Suppressor macrophage treated with lipopolysaccharide for 1 hour (primary cell): ENCODE measurements at places on chromosomes 6 and 20.

GRCh38 chr6:43951063-43951755, 176.0 kb downstream of the MRPL14 start:
- peak; percentile 59 for DNase-seq

GRCh38 chr6:27752038-27752885, 159.9 kb downstream of the OR2B2 start:
- peak; percentile 78 for DNase-seq

DNA sequence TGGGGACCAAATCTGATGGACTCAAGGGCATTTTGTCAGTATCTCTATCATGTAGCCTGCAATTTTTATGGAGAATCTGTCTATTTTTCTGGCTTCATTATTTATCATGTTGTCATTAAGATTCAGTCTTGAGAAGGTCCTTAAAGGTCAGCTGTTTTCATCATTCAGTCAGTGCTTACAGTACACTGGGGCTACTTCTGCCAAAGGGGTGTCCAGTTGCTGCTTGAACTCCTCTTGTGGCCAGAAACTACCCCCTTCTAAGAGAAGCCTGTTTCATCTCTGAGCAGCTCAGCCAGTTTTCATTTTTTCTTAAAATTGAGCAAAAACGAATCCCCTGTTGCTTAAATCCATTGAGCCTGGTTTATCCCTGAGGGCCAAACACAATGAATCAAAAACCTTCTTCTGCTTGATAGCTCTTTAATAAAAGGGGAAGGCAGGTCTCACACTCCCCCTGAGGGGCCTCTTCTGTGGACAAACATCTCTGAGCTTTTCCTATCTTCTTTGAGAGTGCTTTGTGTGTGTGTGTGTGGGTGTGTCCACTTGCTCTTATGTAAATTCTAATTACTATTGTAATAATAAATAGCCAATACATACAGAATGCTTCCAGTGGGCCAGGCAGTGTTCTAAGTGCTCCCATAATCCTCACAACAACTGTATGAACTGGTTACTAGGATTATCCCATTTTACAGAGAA, 172.2 kb downstream of the PLCB1 start:
- DNase-seq = no peak

DNA sequence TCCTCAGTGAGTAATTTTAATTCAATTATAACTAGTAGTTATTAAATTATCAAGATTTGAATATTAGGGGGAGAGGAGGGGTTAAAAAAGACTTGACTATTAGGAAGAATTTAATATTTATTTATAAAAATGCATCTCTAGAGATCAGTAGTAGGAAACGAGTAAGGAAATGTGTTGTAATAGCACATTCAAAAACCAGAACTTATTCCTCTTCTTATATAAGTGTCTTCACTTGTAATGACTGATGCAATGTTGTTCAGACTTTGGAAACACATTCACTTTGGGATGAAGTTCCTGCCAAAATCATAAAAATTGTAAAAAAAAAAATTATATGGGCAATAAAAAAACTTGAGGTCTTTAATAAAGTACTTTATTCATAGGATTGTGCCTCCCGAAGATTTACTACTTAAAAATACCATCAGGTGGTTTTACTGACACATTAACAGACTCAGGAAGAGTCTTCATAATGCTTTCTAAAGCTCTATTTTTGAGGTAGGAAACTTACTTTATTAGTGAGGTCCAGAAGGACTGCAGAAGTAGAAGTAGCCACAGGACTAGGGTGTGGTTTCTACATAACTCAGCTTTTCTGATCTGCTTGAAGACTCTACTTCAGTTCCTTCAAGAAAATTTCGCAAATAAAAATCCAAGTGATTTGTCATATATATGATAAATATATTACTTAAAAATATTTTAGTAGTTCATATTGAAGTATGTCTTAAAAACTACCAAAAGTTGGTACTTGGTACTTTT, 59.8 kb downstream of the CCDC170 start:
- peak; percentile 59 for DNase-seq

DNA sequence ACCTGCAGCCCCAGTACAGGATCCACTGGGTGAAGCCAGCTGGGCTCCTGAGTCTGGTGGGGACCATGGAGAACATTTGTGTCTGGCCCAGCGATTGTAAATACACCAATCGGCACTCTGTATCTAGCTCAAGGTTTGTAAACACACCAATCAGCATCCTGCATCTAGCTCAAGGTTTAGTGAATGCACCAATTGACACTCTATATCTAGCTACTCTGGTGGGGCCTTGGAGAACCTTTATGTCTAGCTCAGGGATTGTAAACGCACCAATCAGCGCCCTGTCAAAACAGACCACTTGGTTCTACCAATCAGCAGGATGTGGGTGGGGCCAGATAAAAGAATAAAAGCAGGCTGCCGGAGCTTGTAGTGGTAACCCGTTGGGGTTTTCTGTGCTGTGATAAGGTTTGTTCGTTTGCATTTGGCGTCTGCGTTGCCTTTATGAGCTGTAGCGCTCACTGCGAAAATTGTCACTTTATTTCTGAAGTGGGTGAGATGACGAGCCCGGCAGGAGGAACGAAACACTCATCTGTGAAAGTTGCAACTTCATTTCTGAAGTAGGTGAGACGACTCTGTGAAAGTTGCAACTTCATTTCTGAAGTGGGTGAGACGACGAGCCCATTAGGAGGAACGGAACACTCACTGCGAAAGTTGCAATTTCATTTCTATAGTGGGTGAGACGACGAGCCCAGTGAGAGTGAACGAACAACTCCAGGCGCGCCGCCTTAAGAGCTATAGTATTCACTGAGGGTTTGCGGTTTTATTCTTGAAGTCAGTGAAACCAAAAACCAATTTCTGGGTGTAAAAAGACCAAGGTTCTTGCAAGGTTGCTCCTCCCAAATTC, 31.1 kb downstream of the SERPINB6 start:
- DNase-seq = no peak

DNA sequence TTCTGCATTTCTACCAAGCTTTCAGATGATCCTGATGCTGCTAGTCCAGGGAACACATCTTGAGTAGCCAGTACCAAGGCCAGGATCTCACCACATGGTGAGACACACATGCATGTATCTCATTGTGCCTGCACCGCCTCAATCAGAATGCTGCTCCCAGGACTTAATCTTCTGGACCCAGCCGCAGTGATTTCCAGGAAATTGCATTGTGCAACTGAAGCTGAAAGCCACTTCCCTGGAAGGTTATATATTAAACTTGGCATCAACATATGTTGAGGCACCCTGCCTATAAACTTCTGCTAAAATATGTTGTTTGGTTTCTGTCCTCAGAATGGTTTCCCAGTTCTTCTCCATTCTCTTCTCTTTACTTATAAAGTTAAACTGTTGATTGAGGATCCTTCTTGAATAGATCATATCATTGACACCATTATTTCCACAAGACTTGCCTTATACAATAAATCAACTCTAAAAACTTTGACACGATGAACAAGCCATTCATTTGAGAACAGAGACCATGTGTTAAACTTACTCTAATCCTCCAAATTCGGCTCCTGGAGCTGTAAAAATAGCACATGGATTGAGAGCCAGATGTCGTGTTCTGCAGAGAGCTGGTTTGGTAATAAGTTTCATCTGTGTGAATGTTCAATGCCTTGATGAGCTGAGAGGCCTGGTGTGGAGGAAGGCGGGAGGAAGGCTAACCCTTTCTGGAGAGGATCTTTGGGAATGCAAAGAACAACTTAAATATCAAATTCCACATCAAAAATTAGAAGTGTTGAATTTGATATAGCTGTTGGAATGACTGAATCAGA, 65.0 kb upstream of the PCSK2 start:
- DNase-seq = no peak

- peak; percentile 19 for DNase-seq
Measured at GRCh38 chr6:153130515-153131036, 506 bp downstream of the RGS17 start.

DNA sequence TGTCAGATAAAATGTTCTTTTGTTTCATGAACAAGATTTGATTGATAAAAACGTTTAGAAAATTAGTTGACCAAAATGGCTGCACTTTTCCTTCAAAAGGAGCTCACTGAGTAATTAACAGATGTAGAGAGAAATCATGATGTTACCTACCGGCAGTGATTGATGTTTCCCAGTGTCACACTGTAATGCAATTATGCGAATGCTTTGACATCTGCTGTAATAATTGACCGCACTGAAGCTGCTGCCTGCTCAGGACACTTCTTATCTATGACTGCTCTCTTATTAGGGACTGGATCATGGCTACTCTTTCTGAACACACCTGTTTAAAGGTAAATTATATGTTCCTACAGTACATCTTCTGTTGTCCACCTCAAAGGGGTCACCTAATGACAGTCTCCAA, 94.6 kb downstream of the GPR63 start:
- DNase-seq = no peak

- DNase-seq = no peak
Measured at GRCh38 chr20:32511358-32512046, 73.6 kb downstream of the NOL4L start.

- no peak for DNase-seq
Measured at GRCh38 chr6:158766621-158767455, 52.3 kb downstream of the EZR start.

- DNase-seq = no peak
Measured at GRCh38 chr20:58554541-58554940, 39.3 kb upstream of the APCDD1L start.

DNA sequence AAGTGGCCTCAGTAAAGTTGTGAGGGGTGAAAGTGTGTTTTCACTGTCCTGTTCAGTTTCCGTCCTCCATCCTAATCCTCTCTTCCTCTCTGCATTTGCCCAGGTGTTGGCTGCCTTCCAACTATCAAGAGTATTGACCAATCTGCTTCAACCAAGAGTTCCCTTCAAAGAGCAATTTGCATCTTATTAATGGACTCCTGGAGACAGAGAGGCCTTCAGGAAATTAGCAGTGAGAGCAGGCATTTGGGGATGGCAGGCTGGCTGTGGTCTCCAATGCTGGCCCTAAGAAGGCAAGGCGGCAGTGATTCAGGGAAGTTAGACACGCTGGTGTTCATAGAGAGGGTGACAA, 77.2 kb downstream of the GPR6 start:
- DNase-seq = no peak

- peak; percentile 87 for DNase-seq
Measured at GRCh38 chr6:137884149-137884909, 17.3 kb downstream of the TNFAIP3 start.

DNA sequence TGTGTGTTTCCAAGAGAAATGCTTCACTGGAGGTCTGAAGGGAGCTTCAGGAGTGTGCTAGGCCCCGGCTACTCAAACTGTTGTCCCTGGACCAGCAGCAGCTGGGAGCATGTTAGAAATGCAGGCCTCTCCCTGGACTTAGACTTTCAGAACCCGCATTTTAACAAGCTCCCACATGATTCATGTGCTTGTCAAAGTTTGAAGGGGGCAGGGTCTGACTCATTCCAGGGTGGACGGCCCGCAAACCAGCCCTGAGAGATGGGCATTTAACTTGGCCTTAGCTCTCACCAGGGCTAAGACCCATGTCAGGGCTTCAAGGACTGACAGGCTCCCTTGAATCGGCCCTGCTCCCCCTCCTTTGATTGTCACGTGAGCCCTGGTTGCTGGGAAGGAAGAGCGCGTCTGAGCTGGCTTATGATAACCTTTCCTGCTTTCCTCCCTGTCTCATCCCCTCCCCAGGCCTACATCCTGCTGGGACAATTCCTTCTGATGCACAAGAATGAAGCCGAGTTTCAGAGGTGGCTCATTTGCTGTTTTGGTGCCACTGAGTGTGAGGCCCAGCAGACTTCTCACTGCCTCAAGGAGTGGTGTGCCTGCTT, 35.5 kb downstream of the BANF2 start:
- DNase-seq = no peak

DNA sequence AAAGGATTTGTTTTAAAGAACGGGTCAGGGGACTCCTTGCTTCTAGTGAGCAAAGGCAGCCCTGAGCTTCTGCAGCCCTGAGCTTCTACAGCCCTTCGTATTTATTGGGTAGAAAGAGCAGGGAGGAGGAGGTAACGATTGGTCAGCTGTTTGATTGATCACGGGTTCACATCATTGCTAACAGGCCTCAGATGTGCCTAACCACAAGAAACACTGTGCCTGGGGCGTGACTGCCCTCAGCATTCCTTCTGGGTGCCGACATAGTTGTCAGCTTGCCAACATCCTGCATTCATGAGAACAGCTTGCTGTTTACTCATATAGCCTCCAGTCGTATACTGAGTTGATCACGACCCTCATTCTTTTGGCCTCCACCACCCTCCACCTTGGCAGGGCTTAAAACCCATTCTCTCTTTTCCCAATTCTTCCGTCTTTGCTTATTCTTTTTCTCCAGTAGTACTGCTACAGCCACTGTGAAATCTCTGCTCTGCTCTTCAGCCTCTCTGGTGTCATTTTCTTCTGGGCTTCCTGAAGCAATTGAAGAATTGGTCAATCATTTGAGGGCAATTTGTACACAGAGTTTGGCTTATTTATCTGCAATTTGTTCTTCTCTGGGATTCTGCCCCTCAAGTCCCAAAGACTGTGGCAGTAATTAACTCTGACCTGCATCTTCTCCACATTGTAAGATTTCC, 25.4 kb upstream of the NOP56 start:
- no peak for DNase-seq

DNA sequence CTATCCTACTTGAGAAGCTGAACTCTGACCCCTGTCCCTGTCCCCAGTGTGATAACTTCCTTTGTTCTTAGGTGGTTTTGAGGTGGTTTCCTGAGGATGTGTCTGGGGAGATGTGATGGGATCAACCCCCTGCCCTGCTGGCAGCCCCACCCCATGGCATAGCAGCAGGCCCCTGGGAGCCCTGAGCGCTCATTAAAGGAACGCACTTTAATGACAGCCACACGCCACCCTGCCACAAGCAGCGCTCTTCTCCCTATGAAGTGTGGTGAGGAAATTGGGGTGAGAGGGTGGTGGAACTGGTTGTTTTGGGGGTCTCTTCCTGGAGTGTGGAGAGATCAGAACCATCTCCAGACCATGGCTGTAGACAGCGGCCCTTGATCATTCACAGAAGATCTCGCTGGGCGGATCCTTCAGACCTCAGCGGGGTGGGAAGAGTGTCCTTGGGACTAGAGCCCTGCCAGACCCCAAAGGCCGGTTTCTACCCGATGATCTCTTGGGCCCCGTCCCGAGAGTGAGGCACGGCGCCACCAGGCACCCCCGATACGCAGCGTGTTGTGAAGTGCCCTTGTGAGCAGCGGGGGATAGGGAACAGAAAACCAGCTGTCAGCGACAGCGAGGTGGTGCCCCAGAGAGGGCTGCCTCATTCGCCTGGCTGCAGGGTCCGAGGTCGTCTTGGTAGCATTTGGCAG, 45.4 kb downstream of the SYNJ2 start:
- DNase-seq = no peak

DNA sequence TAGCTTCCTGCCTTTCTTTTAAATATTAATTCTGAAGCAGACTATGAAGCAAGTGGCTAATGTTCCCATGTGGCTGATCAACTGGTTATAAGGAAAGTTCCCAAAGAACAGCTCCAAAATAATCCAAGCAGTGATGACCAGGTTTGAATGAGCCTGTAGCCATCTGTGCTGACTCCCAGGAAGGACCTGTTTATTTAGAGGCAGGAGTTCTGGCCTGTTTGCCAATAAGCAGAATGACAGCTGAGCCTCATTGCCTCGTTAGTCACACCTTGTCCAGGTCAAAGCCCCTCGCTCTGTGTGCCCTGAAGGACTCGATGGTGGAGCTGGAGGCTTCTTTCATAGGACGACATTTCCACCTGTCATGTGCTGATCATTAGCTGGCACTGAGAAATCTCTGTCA, 97.4 kb downstream of the TMEM170B start:
- no peak for DNase-seq

GRCh38 chr6:142884214-142885035, 60.6 kb downstream of the HIVEP2 start:
- no peak for DNase-seq
